ENCODE measurements at places on chromosomes 16 and 17.
A peak's percentile ranks its signal among the peaks of the same experiment; 100 is the strongest.

DNA sequence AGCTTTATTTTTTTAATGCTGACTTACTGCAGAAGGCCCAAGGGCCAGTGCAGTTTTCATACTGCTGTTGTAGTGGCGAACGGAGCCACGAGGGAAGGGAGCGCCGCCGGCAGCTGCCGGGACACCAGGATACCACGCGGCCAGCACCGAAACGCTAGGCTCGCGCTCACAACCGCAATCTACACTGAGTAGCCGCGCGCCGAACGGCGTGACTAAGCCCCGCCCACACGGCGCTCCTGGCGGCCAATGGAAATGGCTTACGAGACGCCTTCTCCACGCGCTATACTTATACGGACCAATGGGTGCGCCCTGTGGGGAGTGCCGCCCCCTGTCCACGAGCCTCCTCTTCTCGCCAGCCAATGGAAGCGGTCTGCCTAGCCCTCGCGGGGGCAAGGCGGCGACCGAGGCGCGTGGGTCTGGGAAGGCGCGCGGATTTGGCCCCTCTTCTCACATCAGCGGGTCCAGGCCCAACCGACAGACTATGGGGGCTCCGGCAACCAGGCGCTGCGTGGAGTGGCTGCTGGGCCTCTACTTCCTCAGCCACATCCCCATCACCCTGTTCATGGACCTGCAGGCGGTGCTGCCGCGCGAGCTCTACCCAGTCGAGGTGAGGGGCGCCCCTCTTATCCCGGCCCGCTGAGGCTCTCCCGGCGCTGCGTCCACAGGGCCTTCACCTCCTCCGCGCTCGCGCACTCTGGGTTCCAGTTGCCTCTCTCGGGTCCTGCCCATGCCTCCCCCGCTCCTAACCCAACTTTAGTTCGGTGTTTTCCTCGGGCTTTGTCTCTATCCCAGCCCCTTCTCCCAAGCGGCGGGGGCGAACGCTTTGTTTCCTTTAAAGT lies at the start of gene TMEM97:
Gene TMEM97, plus strand, starts transcription at position 442 of the 839 bp plus-strand sequence. Its CDS starts 40 bp downstream, at position 482.
- DNase-seq = peak; percentile 97

- DNase-seq = no peak
Measured at GRCh38 chr16:67190448-67191399, 788 bp upstream of the EXOC3L1 start.

GRCh38 chr17:8470447-8471047 lies 34.9 kb downstream of the NDEL1 start:
- no peak for DNase-seq

DNA sequence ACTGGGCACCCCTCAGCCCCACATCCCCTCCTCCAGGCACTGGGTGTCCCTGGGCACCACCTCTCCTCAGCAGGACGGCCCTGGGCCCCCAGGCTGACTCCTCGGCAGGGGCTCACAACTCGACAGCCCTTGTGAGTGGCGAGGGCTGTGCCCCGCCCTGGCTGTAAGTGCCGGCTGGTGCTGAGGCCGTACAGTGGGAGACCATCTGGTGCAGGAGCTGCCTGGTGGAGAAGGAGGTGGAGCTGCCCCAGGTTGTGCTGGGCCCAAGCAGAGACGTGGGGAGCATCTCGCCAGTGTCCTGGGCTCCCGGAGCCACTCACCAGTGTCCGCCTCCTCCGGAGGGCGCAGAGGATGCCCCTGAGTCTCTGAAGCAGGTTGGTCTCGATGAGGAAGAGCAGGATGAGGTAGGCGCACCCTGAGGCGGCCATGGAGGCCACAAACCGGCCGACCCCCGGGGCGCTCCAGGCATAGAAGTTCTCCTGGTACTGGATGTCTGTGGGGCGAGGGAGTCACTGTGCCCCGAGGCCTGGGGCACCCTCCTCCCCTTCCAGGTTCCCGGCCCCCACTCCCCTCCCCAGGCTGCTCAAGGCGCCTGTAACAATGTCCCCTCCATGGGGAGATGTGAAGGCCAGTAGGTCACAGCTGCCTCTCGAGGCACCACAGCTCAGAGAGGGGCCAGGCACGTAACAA lies 15.1 kb upstream of the RNPS1 start:
- no peak for DNase-seq

DNA sequence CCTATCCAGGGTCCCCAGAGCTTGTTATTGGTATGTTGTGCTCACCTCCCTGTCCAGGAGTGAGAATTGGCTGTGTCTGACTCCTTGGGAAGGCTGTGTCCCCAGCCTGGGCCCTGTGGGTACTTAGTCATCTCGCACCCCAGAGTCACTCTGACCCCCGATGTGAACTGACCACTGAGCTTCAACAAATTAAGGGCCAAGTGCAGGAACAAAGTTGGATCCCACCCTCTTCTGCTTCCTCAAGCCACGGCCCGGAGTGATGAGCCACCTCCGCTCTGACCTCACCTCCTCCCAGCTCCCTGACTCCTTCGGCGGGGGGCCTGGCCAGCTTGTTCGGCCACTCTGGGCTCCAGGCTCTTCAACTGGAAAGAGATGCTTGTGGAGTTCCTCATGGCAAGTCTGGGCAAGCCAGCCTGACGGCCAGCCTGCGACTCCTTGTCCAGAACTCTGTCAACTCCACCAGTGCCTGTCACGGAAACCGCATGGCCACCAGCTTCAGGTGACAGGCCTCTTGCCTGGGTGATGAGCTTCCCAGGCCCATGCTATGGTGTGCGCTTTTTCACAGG lies 22.3 kb upstream of the MPRIP start:
- no peak for DNase-seq

DNA sequence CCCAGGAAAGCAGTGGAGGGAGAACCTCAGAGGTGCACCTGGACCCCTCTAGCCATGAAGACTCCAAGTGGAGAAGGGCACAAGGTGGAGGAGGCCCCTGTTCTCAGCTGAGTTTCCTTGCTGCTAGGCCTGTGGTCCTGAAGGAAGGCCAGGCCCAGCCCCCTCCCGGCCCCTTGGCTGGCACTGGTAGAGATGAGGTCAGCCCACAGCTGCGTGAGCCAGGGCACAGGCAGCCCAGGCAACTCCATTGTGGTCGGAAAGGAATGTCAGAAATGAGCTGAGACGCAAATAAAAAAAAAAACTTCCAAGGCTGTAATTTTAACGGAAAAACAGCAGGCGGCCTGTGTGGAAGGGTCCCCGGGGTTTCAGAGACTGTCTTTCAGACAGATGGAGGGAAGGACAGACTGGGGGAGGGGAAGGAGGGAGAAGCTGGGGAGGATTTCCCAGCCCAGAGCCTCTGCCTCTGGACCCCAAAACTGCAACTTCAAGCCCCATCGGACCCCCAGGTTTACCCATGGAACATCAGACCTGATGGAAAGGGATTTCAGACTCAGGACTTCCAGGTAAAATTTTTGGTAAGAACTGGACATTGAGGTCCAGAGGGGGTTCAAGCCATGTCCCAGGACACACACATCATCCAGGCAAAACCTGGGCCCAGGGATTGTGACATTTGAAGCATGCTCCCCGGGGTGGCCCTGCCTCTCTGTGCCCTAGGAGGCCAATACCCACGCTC lies 25.6 kb upstream of the MRPS23 start:
- DNase-seq = no peak

DNA sequence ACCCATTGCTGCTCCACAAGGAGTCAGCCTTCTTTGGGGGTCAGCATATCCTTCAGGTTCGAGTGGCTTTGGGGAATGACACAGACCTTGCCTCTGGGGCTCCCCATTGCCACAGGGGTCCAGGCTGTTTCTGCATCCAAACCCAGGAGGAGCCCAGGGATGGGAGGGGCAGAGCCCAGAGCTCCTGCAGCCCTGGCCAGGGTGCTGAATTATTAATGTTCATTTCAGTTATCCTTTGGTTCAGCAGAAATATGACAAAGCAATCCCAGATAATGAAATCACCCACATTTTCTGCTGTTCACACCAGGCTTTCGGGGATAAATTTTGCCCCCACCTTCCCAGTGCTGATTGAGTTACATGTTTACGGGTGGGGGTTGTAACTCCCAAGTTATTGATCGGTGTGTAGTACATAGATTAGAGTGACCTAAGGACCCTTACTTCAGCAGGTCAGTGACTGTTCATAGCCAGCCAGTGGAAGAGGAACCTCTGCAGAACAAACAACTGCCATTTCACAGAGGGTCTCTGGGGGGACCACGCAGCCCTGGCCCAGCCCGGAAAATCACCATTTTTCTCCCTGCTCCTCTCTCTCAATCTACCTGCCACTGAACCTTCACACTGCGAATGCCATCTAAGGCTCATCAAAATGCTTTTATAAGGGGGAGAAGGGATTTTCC lies 240.3 kb upstream of the N4BP1 start:
- no peak for DNase-seq

- DNase-seq = no peak
Measured at GRCh38 chr17:45973099-45973780, 25.8 kb upstream of the STH start.

DNA sequence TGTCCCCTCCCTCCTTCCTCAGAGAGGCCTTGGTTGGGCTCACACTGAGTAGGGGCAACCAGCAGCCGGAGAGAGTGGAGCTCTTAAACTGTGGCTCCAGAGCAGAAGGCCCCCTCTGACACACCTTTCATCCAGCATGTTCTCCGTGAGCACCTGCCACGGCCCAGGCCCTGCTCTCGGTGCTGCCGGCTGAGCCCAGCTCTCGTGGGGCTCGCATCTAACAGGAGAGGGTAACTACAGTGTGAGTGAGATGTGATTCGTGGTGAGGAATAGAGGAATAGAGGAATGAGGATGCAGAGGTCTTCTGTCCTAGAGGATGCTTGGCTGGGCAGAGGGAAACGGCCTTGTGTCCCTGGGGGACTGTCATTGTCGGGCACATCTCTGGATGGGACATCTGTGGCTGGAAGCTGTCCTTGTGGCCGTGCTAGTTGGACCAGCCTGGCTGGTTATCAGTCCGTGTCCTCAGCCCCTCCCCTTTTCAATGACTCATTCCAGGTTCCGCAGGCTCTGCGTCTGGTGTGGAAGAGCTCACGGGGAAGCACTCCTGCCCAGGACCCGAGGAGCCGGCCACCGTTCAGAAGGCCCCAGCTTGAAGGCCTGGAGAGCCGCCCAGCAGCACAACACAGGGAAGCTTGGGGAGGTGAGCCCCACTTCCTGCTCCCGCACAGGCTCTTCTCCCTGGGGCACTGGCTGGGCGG lies 11.9 kb upstream of the DNASE1 start:
- no peak for DNase-seq

GRCh38 chr17:29292071-29292991 lies 1.6 kb downstream of the NUFIP2 start:
- peak; percentile 50 for DNase-seq

GRCh38 chr17:79272666-79273219 lies 198.1 kb downstream of the ENGASE start:
- DNase-seq = no peak

DNA sequence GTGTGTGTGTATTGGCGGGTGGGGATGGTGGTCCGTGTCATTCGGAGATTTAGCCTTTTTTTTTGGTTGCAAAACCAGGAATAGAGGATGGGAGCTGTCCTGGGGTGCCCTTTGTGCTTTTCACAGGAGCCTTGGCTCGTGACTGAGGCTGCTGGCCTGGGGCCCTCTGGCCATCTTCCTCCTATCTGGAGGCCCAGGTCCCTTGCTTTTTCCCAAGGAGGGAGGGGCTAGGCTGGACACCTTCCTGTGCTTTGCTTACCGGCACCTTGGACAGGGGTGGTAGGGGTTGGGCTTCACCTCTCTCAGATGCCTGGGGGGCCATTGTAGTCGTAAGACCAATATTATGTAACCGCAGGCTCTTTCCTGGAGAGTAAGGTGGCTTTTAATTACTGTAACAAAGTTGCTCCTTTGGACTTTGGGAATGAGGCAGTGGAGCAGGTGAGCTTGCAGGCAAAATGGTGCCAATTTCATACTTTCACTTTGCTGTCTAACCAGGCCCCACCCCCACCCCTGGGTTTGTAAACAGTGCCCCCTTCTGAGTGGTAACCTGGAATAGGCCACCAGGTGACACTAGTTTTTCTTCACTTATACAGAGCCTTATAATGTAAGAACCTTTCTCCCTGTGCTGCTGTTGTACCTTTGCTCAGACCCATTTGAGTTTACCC lies 1.2 kb downstream of the DYNLL2 start:
- DNase-seq = peak; percentile 58

GRCh38 chr17:40903129-40903847 lies 18.2 kb upstream of the KRT20 start:
- DNase-seq = no peak

GRCh38 chr17:16294560-16294959 lies 58.7 kb downstream of the CENPV start:
- DNase-seq = no peak

DNA sequence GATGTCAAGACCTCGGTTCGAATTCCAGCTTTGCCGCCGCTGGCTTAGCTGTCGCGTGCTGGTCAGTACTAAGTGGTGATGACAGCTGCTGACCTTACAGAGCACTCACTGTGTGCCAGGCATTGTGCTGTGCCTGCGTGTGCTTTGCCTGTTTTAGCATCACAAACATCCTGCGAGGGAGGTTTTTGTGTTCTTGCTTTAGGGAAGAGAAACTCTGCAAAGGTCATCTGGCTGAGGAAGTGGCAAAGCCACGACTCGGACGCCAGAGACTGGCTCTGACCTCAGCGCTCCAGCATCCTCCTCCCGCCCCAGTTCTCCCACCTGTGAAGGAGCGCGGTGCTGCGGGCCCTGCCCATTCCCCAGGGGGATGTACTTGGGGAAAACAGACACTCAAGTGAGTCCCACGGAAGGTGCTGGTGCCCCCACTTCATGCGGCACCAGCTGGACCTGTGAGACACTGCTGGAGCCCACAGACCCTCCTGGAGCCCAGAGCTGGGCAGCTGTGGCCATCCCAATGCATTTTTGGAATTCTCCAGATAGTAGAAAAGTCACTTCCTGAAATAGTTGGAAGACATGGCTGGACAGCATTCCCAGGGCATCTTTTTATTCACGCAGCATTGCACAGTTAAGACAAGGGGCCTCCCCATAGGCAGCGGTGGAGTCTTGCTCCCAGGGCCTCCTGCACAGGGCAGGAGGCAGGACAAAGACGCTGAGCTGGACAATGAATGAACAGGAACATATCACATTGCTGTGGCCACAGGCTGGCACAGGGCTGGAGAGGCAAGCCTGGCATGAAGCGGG lies 20.0 kb upstream of the HERPUD1 start:
- no peak for DNase-seq

- no peak for DNase-seq
Measured at GRCh38 chr16:53341792-53342191, 92.5 kb upstream of the RBL2 start.

GRCh38 chr16:76705892-76706291 lies 428.7 kb downstream of the CNTNAP4 start:
- no peak for DNase-seq

- no peak for DNase-seq
Measured at GRCh38 chr16:47054306-47054705, 80.8 kb upstream of the DNAJA2 start.

GRCh38 chr16:47061204-47061603 lies 82.5 kb downstream of the NETO2 start:
- DNase-seq = no peak

DNA sequence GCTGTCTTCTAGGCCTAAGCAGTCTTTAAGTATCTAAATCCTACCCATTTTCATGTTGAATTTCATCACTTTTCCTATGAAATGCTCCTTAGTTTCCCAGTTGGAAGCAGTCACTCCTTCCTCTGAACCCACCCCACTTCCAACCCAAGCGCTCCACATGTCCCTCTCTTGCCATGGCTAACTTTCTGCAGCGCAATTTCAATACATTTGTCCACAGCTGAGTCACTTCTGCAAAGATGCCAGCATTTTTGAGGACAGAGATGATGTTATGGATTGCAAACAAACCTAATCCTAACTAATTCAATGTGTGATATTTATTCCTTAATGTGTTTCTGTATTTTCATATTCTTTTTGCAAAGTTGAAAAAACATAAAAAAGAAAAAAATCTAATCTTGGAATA lies 71.7 kb downstream of the HLF start:
- DNase-seq = no peak

GRCh38 chr17:67615011-67615561 lies 102.7 kb upstream of the NOL11 start:
- DNase-seq = no peak

GRCh38 chr17:65290616-65291015 lies 153.4 kb downstream of the RGS9 start:
- DNase-seq = no peak

GRCh38 chr17:7499161-7499560 lies 15.0 kb downstream of the POLR2A start:
- no peak for DNase-seq
